ENCODE measurements at places on chromosomes 3 and 15.

GRCh38 chr3:122295266-122296062 is 29.6 kb upstream of the CSTA start:
- peak; percentile 9 for DNase-seq

GRCh38 chr3:67458896-67459530 is 195.4 kb downstream of the SUCLG2 start:
- DNase-seq = no peak

GRCh38 chr3:126194713-126195305 is 14.4 kb upstream of the ALDH1L1 start:
- no peak for DNase-seq

- no peak for DNase-seq
Measured at GRCh38 chr15:73305331-73306211, 63.2 kb downstream of the HCN4 start.

DNA sequence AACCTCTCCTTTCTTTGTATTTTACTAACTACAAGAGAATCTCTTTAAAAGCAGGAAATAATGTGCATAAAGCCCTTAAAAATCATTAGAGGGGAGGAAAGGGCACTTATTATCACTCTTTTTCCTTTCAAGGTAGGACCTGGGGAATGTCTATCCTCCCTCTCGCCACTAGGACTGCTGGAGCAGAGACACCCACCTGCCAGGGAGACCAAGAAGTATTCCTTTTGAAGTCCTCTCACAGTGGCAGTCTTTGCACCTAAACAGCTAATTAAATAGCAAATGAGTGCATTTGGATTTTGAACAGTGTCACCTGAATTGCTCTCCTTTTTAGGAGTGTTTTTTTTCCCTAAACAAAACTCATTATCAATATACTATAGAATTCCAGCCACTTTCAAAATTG is 874.1 kb downstream of the ZPLD1 start:
- no peak for DNase-seq

- no peak for DNase-seq
Measured at GRCh38 chr3:71694358-71694999, 30.7 kb downstream of the EIF4E3 start.

GRCh38 chr3:115688418-115688817 is 65.1 kb downstream of the GAP43 start:
- DNase-seq = no peak

DNA sequence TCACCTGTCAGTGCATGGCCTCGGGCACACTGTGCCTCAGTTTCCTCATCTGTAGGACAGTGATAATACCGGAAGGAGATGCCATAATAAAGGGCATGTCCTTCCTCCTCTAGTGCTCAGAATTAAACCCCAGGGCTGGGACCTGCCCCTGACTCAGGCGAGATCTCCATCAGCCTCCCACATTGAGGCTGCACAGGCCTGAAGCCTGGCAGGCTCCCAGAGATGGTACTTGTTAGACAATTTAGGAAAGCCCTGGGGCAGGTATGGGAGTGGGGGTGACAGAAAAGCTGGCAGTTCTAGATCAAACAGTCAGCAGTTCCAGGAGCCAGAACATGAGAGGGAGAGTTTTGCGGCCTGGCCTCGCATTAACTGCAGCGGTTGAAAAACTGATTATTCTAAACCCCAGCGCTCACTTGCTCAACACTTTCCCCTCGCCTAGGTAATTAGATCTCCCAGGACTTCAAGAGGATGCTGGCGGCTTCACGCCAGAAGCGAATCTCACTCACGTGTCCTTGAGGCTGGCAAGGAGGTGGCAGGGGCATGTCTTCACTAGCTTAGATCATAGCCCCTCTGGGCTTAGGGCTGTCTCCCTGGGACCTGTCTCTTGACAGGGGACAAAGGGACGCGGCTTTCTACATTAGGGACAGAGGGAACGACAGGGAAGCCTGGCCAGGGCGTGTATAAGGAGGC is 73.1 kb downstream of the ATP2B2 start:
- no peak for DNase-seq

GRCh38 chr3:97613139-97613538 is 151.4 kb upstream of the ARL6 start:
- no peak for DNase-seq

GRCh38 chr15:85771271-85771670 is 23.5 kb downstream of the KLHL25 start:
- DNase-seq = no peak

DNA sequence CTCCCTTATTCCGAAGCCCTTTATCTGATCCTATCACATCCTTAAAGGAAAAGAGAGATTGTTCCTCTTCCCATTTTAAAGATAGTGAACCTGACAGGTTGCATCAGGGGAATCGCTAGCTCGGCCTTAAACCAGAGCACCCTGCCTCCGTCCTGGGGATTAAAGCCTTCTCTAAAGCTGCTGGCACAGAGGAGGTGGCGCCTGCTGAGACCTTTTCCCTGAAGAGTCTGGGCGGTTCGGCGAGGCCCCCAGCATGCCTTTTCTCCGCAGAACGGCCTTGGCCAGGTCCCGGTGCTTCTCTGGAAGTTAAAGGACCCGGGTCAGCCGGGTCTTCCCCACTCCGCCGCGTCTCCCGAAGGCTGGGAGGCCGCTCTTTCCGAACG is 593 bp downstream of the FAM219B start:
- DNase-seq = peak; percentile 37

DNA sequence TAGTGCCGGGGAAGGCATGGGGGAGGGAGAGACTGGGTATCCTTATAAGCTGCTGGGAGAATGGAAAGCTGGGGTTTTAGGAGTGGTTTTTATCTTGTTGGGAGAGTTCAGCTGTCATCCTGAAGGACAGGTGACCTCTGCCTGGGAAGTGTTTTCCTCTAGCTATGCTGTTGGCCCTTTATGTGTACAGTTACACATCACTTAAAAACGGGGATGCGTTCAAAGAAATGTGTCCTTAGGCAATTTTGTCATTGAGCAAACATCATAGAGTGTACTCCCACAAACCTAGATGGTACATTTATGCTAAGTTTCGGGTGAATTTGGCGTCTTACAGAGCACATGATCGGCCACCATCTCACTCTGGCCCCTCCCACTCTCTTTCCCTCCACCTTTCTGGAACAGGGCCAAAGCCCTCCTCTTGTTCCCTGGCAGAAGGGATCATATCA is 164.3 kb upstream of the NUDT16 start:
- no peak for DNase-seq

DNA sequence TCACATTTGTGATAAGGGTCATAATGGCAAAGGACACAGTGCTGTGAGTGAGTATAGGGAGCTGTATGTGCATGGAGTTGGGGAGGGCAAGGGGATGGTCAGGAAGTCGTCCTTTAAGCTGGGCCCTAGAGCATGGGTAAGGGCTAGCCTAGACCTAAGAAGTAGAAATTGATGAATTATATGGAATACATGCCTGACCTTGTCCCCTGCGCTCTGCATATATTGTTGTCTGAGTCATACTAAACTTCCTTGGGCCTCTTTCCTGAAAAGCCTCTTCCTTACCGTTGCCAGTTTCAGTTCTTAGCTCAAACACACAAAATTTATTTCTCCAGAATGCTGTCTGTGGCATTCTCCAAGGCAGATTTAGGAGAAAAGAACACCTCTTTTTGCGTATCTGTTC is 4.6 kb downstream of the SNRK start:
- peak; percentile 25 for DNase-seq

DNA sequence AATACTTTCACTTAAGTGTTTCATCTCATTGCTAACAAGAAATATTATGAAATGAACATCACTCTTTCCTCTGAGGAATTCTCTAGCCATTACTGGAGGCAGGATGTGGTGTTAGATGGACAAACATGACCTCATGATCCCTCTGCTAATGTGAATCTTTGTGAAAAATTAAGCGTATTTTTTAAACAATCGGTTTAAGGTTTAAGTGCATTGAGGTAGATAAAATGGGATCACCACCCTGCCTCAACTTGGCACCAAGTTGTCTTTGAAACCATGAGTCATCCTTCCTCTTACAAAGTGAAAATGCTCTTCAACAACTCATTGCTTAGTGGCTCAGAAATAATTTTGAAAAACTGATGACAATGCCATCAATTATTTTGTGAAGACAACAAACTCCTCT is 76.0 kb upstream of the DCBLD2 start:
- no peak for DNase-seq

- no peak for DNase-seq
Measured at GRCh38 chr15:77870195-77871065, 207.1 kb downstream of the TBC1D2B start.

GRCh38 chr3:12752809-12753208 is 6.2 kb downstream of the TMEM40 start:
- no peak for DNase-seq

DNA sequence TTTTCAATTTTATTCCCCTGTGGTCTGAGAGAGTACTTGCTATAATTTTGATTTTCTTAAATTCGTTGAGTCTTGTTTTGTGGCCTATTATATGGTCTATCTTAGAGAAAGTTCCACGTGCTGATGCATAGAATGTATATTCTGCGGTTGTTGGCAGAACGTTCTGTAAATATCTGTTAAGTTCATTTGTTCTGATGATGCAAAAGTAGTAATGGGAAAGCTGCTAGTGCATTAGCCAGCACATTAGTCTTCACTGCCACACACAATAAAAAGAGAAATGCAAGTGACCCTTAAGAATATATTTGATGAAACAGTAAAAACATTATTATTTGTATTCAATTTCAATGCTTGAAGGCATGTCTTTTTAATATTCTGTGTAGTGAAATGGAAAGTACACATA is 84.8 kb downstream of the GTPBP8 start:
- DNase-seq = no peak

DNA sequence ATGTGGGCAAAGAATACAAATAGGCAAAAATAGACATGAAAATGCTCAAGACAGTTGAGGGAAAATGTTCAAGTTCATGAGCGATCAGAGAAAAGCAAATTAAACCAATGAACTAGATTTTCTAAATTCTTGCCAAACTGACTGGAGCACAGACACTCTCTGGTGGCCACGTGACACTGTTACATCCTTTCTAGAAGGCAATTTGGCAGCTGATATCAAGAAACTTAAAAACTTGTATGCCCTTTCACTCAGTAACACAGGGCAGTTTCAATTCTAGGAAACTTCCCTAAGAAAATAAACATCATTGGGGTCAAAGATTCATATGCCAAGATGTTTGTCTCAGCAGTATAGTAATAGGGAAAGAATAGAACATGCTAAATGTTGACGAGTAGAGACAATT is 52.2 kb downstream of the ABHD5 start:
- no peak for DNase-seq

DNA sequence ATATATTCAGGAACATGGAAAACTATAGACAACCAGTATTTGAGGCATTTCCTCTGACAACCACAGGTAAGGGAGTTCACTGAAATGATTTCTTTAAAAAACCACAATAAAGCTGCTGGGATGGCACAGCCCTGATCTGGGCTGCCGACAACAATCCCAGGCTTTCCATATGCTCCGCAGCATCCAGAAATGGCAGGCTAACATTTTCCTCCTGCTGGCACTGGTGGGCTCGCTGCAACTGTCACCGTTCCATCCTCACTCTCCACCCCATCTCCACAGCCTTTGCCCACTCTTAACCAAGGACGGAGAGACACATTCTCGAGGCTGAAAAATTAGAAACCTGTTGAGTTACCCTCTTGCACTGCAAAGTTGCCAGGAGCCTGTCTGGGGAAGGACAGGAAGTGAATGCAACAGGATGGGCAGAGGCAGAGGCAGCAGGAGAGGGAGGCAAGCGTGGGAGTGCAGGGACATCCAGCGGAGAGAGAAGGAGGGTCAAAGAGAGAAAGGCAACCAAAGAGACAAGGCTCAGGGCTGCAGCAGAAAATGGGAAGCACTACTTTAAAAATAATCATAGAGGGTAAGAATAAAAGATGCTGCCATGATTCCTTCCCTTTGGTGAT is 79.0 kb upstream of the ARRDC4 start:
- no peak for DNase-seq

DNA sequence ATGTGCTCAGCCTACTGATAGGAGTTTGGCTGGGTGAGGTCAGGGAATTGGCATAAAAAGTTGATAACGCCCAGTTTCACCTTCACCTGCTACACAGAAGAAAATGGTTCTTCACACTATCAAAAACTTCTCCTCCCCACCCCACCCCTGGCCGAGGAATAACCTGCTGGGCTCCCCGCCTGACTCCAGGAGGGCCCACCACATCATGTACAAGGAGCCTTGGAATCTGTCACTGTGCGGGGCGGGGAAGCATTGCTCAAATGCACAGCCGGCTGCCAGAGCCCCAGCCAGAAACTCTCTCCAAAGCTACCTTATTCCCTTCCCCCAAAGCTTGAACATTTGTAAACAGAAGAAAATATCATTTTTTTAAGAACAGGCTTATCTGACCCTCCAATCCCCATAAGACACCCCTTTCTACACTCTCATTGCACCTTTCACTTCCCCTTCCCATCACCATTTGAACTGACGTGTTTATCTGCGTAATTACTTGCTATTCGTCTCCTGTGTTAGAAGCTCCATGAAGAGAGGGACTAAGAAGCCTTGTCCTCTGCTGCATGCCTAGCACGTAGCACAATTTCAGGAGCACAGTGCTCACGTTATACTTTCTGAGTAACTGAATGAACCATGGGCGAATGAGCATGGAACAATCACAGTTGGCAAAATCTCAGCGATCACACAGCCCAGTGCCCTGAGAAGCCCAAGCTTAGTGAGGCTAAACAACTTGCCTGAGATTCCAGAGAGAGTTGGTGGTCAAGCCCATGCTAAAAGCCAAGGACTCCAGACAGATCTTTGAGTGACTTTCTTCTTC is 82.9 kb downstream of the HES1 start:
- DNase-seq = no peak

- no peak for DNase-seq
Measured at GRCh38 chr15:43912208-43912607, 85.4 kb downstream of the WDR76 start.

- no peak for DNase-seq
Measured at GRCh38 chr3:168531116-168531515, 435.4 kb upstream of the GOLIM4 start.

DNA sequence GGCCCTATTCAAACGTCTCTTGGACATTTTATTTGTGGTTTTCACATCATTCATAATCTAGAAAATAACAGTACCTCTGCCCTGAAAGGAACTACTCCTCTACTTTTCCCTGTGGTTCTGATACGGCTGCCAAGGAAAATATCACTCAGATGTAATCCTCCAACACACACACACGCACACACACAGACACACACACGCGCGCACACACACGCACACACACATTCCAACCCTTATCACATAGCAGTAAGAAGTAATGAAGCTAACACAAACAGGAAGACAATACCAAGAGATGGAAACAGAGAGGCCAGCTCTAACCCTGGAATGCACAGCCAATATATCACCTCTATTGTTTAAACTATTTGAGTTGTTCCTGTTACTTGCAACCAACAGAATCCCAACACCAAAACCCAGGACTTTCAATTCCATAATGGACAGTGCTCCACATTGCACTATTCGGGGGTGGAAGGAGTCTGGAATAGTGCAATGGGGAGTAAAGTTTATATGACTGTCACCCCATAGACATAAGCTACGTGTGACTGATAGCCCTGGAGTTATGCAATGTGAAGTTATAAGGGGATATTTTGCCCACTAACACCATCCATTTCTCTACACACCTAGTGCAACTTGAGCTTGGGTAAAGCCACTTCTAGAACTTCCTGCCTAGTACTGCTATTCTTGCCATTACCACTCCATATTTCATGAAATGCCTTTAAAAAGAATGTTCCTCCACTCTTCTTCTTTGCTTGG is 71.3 kb upstream of the FNDC3B start:
- DNase-seq = no peak

Measured in T-helper 2 cell (primary cell).